T-helper 1 cell (primary cell): ENCODE measurements at places on chromosomes 1 and 21.
A peak's percentile ranks its signal among the peaks of the same experiment; 100 is the strongest.

GRCh38 chr1:209583408-209583807 is at the start of gene CAMK1G:
Gene CAMK1G (plus strand): TSS chr1:209583714. CDS start chr1:209594984, 11,270 bp downstream.
- DNase-seq: no peak

GRCh38 chr1:185427264-185427663 is 110.2 kb upstream of the IVNS1ABP start:
- no peak for DNase-seq

GRCh38 chr1:44775930-44776729 is 790 bp downstream of the RPS8 start:
- DNase-seq: no peak

- DNase-seq: no peak
Observed at GRCh38 chr1:206469933-206470691, at the start of gene IKBKE. Gene IKBKE (plus strand): TSS chr1:206470476. CDS start chr1:206473228, 2,752 bp downstream.

DNA sequence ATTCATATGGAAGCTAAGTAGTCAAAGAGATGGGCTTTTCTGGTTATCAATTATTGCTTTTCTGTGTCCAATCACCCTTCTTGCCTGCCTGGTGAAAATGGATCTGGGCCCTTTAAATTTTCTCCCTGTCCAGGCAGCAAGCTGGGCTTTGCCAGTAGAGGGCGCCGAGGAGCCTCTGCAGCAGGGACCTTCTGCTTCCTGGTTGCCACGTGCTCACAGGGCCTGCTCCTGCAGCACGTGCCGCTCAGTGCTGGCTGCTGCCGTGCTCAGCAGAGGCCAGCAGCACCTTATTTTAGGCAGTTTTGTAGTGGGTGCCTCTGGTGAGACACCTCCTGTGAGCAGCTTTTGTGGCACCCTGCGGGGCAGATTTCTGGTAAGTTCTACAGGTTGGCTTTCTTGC is 4.0 kb downstream of the ACTL8 start:
- no peak for DNase-seq

GRCh38 chr1:188735567-188735966 is 1742.1 kb downstream of the BRINP3 start:
- no peak for DNase-seq

DNA sequence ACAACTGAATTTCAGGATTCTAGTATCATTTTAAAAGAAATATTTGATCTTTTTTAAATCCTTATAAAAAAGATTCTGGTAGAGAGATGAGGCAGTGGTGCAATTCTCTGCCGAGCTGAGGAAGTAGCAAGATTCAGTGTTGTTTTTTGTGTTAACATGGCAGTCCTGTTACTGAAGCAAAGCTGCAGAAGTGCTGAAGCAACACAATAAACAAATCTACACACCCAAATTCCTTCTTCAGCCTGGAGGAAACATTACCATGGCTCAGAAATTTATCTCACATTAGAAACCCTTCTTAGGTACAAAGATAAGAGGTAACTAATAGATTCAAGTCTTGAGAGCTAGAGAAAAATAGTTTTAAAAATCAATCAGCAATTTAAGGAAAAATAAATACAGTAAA is 216.0 kb downstream of the DENND1B start:
- DNase-seq: no peak

DNA sequence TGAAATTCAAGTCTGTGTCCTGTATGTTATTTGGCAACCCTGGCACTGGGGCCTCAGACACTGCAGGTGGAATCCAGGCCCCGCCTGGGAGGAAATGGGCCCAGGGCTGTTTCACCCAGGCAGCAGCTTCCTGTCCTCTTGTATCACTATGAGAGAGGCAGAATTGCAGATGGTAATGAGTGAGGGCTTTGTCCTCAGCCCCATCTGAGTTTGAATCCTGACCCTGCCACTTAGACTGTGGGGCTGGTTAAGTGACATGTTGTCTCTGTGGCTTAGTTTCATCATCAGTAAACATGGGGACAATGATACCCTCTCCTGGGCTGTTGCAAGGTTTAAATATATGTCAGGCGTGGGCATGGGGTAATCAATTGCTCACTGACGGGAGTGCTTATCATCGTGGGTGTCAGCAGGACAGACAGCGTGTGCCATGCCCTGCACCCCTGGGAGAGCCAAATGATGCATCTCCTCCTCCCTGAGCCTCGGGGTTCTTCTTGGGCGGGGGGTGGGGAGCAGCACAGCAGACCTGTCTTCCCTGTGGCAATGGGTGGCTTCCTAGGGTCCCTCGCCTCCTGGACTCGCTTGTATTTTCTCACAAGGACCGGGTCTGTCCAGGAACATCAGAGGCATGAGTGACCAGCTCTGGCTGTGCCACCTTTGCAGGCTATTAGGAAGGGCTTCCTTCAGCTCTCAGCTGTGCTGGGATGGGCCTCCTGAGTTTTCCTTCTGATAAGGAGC is 42.1 kb downstream of the ARHGEF10L start:
- no peak for DNase-seq

GRCh38 chr21:15291621-15292266 is 226.9 kb upstream of the NRIP1 start:
- DNase-seq: no peak

DNA sequence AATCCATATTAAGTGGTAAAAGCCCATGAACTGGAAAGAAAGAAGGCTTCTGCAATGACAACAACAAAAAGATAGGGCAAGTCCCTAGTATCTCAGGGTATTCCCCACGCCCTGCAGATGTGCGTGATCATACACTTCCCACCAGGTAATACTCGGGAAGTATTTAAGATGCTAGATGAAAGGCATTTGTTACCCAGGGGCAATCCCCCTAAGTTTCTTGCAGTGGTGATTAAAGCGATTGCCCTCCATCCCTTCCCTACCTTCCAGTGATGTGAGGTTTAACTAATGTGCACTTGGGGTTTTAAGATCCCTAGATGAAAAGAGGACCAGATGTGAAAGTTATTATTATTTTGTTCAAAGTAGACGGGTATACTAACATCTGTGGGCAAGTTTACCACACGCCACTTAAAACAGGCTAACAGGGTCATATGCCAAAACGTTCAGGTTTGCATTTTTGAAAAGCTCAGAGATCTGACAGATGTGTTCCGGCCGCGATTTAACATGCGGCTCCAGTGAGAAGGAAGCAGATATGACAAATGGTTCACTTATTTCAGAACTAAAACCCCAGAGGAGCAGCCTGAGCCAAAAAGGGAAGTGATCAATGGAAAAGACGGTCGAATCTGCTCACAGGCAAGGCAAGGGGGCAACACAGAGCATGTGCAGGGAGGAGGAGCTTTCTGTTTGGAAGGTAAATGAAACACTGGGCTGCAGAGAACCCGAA is 17.4 kb downstream of the TIAM1 start:
- DNase-seq: no peak

DNA sequence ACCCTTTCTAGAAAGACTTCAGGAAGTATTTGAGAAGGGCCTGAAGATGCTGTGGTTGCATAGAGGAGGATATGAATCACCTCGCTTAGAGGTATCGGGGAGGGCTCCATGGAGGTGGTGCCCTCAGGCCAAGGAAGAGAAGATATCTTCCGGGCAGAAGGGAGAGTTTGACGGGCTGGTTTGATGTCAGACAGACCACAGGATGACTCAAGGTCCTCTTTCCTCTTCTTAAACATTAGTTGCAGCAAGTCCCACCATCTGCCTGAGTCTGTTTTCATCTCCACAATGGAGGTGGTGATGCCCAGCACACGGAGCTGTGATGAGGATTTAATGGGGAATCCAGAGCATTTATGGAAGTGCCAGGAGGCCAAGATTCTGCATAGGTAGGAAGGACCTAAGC is 25.1 kb upstream of the RUNX3 start:
- DNase-seq: peak; percentile 96

GRCh38 chr1:100552031-100552430 is 14.1 kb downstream of the GPR88 start:
- no peak for DNase-seq

DNA sequence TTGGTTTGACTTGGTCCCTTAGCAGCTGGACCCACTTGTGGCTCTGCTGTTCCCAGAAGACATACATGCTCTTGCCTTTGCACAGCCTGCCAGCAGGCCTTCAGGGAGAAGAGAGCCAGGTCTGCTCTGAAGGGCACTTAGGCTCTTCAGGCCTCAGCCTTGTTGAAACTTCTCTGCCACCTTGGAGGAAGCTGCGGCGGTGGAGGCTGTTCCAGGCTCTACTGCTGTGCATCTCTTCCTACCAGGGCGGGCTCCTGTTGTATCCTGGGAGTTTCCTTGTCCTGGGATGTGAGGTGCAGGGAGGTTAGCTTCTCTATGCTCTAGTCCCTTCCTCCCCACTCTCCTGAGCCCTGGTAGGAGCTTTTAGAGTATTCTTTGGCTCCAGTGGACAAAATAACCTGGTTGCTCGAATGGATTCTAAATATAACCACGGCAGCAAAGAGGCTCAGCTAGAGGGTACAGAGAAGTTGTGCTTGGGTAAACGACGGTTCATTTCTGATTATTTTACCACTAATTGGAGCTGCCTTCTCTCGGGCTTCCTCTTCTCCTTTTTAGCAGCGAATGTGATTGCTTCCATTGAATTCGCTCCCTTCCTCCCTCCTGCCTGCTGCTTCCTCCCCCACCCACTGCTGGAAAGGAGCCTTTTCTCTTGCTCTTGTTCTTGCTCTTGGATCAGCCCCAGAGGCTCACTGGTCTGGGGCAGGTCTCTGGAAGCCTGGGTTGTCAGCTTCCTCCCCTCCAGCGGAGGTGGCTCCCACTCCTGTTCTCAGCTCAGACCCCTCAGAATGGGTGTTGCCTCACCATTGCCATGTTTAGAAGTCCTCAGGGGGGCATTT is 126.6 kb upstream of the CACNA1E start:
- no peak for DNase-seq

- no peak for DNase-seq
Observed at GRCh38 chr1:213687832-213688231, 299.9 kb upstream of the PROX1 start.

GRCh38 chr1:50490640-50491039 is 67.4 kb upstream of the DMRTA2 start:
- peak; percentile 16 for DNase-seq
